ENCODE measurements at places on chromosomes 1 and 21.

GRCh38 chr1:244214009-244214967 is 163.2 kb downstream of the ZBTB18 start:
- DNase-seq: no peak

GRCh38 chr1:242525360-242525722 is 844 bp upstream of the PLD5 start:
- peak; percentile 4 for DNase-seq

DNA sequence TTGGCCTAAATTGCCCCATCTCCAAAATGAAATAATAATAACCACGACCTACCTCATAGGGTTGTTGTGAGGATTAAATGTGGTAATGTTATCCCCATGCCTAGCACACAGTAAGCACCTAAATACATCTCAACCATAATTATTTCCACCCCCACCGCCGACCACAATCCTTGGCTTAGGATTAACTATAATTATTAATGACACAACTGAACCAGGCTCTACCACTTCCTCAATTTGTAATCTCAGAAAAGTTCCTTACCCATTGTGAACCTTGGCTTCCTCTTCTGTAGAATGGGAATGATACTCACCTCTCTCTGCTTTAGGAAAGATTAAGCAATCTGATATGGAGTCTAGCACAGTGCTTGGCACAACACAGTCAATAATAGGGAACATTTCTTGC is 44.3 kb upstream of the TACSTD2 start:
- no peak for DNase-seq

GRCh38 chr1:226728448-226728847 is 10.6 kb downstream of the ITPKB start:
- peak; percentile 24 for DNase-seq

DNA sequence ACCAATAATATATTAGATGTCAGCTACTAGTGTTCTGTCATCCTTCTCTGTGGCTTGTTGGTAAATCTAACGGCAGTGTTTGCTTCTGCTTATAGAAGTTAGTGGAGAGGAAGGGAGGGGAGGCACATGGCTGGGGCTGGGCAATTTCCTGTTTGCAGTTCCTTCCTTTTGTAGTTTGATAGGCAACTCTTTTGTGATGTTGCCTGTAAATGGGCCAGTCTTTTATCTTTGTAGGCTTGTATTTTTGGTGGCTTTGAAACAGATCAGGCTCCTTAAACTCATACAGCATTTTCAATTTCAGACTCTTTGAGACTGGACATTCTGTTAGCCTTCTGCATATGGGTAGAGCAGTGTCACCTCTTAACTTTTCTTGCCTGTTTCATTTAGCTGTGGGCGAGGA is 48.1 kb downstream of the CDC14A start:
- peak; percentile 67 for DNase-seq

- DNase-seq: no peak
Observed at GRCh38 chr1:51650198-51650597, 33.3 kb downstream of the OSBPL9 start.

GRCh38 chr1:23343221-23344110 is 618 bp downstream of the HNRNPR start:
- DNase-seq: peak; percentile 32

- DNase-seq: no peak
Observed at GRCh38 chr1:54949053-54949452, 31.4 kb upstream of the TMEM61 start.

GRCh38 chr1:207227131-207227630 is 94.3 kb upstream of the CD55 start:
- no peak for DNase-seq

All from pons (tissue), 1 donor.